SJSA1 (cell line): ENCODE measurements at places on chromosomes 16 and 17. TPM values are rescaled to one million over a fixed set of nuclear protein-coding genes. Genes with fewer than 3 reads are reported as not detected.

The HBA1 gene
- total RNA-seq, result not detected in 2 replicates

The EIF3CL gene
- total RNA-seq, result 43.3 and 49.8 TPM in 2 replicates

The HS3ST3A1 gene
- total RNA-seq, result 12.9 and 16.8 TPM in 2 replicates

The TMEM114 gene
- not detected in 2 replicates for total RNA-seq

The ZSCAN10 gene
- total RNA-seq, result not detected in 2 replicates

The MYH3 gene
- total RNA-seq, result 0.13 and 0.66 TPM in 2 replicates

The RIPOR1 gene
- total RNA-seq, result 20.1 and 24.8 TPM in 2 replicates

- H3K4me1 ChIP-seq, result no peaks in the 10 kb centered on the region
- no peaks in the 10 kb centered on the region for H3K36me3 ChIP-seq
- H3K27me3 ChIP-seq, result peaks cover 9% of the 10 kb centered on the region; the same call in 1 of the 2 replicates
- no peak for DNase-seq
- no peak overlapping the region for H3K27ac ChIP-seq
Observed at GRCh38 chr17:64017381-64017980, 3.0 kb downstream of the ICAM2 start.

GRCh38 chr16:4937782-4938682 lies 1.1 kb upstream of the PPL start:
- peaks cover 39% of the 10 kb centered on the region for H3K4me1 ChIP-seq
- H3K27me3 ChIP-seq, result peaks cover 11% of the 10 kb centered on the region; the same call in 1 of the 2 replicates
- H3K4me3 ChIP-seq, result no peak overlapping the region
- H3K27ac ChIP-seq, result no peak overlapping the region
- DNase-seq, result no peak

- H3K27ac ChIP-seq, result no peak overlapping the region
- H3K4me1 ChIP-seq, result no peaks in the 10 kb centered on the region
- H3K27me3 ChIP-seq, result no peaks in the 10 kb centered on the region
- H3K36me3 ChIP-seq, result no peaks in the 10 kb centered on the region
Observed at GRCh38 chr17:35906926-35907637, 23.5 kb downstream of the RDM1 start.

DNA sequence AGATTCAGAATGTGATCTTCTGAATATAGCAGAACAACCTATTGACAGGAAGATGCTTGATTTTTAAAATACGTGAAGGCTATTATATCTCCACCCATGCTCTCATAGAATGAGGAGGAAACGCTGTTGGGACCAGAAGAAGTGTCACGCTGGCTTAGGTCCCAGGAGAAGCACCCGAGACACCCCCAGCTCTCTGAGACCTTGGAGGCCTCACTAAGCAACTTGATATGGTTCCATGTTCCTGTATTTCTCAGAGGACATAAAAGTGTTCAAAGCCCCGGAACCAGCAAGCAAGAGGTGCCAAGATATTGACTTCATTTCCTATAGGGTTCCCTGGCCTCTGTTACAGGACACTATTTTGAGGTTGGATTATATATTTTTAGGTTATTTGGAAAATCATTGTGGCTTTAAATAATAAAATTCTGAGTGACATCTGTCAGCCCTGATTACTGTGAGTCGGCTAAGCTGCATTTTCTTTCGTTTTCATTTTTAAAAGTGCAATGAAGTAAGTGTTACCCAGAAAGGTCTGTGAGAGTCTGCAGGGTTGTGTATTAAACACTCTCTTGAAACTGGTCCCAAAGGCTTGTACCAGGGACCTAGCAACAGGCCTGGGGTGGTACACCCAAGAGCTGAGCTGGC lies 400.0 kb downstream of the SOX9 start:
- no peak overlapping the region for H3K27ac ChIP-seq
- H3K4me3 ChIP-seq, result no peak overlapping the region
- H3K36me3 ChIP-seq, result no peaks in the 10 kb centered on the region
- no peaks in the 10 kb centered on the region; the same call in 1 of the 2 replicates for H3K27me3 ChIP-seq
- no peaks in the 10 kb centered on the region for H3K4me1 ChIP-seq

DNA sequence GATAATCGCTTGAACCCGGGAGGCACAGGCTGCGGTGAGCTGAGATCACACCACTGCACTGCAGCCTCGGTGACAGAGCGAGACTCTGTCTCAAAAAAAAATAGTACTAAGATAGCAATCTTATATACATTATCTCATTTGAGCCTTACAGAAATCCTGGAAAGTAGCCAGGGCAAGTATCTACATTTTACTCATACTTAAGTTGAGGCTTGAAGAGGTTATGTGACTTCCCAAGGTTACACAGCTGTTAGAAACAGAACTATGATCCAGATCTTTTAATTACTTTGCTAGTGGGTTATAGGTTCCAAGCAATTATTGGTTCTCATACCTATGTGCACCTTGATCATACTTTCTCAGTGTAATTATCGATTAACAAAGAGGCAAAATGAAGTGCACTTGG lies 15.4 kb downstream of the C17orf78 start:
- H3K27ac ChIP-seq, result no peak overlapping the region
- DNase-seq, result no peak
- H3K36me3 ChIP-seq, result peaks cover 3% of the 10 kb centered on the region
- no peak overlapping the region for H3K4me3 ChIP-seq

DNA sequence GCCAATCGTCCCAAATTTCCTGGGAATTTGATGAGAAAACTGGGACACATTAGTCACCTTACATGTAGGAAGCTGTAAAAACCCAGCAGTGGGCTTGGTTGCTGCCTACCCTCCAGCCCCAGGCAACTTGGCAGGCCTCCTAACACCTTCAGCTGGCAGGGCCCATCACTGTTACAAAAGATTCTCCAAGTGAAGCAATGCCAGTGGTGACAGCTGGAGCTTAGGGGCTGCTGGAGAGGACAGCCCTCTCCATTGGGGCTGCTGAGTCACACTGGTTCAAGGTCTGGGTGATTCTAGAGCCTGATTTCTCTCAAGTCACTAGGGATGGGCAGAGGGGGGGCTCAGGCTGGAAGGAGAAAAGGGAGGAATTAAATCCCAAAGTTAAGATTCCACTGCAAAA lies 180.6 kb downstream of the COPRS start:
- no peak overlapping the region for H3K4me3 ChIP-seq
- H3K36me3 ChIP-seq, result no peaks in the 10 kb centered on the region
- DNase-seq, result no peak
- H3K27ac ChIP-seq, result no peak overlapping the region
- H3K27me3 ChIP-seq, result no peaks in the 10 kb centered on the region
- H3K4me1 ChIP-seq, result peaks cover 16% of the 10 kb centered on the region

DNA sequence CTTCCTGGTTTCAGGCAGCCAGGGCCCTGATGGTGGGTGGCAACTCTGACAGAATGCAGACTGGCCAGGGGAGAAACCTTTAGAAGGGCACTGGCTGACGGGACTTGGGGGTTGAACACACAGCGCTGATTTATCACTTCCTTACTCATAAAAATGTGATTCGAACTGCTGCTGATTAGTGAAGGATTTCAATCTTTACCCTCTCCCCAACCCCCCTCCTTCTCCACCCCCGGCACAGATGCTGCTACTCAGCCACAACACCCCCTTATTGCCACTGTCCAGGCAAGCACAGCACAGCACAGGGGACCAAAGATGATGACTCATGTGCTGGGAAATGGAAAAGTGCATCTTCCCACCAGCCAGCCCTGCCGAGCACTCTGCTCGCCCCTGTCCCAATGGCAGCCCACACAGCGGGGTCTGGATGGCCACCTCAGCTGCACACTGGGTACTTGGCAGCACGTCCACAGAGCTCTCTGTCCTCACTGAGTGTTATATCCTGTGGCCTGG lies 70.1 kb downstream of the SMG6 start:
- no peak overlapping the region for H3K4me3 ChIP-seq
- H3K36me3 ChIP-seq, result peaks cover 12% of the 10 kb centered on the region
- H3K4me1 ChIP-seq, result peaks cover 51% of the 10 kb centered on the region
- no peaks in the 10 kb centered on the region for H3K27me3 ChIP-seq
- peak; percentile 53 for DNase-seq

DNA sequence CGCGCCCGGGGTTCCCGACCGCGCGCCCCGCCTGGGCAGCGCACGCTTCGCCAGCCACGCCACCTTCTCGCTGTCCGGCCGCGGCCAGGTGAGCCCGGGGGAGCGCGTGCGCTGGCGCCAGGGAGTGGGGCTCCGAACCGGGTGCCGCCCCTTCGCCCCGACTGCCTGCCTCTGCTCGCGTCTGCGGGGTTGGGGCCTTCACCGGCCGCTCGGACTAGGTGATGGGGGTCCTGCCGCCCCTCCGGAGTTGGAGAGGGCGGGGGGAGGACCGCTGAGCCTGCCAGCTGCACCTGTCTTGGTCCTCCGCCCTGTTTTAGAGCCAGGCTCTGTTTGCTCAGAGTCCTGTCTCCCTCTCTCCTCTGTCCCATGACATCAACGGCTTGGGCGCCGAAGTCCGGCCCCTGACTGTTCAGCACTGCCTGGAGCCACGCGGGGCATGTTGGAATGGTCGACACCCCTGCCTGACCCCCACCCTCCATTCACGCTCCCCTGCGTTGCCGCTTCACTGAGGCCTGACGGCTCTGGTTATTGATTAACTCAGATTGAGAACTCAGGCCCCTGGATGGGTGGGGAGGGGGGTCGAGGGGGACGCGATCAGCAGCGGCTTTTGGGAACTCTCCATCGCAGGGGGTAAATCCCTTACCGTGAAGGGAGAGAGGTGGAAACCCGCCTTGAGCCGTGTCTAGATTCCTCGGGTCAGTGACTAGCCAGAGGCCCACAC lies 748 bp downstream of the SMTNL2 start:
- DNase-seq, result no peak
- H3K27ac ChIP-seq, result no peak overlapping the region
- H3K4me3 ChIP-seq, result no peak overlapping the region
- peaks cover 11% of the 10 kb centered on the region for H3K4me1 ChIP-seq
- H3K27me3 ChIP-seq, result peaks cover 49% of the 10 kb centered on the region

DNA sequence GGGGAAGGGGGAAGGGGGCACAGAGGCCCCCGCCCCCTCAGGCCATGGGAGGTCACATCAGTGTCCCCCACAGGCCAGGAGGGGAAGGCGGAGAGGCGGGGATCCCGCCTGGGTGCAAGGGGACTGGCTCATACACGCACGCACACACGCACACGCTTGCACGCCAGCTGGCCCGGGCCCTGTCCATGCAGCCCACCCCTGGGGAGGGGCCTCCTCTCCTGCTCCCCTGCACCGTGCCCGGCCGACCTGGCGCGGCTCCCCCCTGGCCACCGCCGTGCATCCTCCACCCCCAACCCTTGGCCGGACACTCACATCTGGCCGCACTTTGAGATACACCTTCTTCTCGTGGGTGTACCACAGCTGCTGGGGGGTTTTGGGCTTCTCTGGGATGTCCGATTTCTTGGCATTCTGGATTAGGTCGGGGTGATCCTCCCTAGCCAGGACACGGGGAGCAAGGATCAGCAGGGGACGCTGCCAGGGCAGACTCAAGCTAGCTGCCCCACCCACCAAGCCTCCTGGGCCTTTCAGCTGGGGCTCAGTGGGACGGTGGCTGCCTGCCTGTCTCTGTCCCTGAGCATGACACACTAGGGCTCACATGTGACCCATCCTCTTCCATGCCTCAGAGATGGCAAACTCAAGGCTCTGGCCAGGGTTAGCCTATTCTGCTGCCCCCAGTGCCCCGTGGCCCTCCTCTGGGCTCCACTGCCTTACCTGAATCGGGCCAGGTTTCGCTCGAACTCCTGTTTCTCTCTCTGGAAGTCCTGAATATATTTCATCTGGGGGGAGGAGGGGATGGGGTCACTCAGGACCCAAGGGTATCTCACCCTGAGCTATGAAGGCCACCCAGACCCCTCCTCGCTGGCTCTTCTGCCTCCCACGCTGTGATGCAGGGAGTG lies 6.7 kb downstream of the UBTF start:
- peaks cover 93% of the 10 kb centered on the region for H3K36me3 ChIP-seq
- H3K4me1 ChIP-seq, result peaks cover 23% of the 10 kb centered on the region
- H3K27ac ChIP-seq, result no peak overlapping the region
- peak; percentile 47 for DNase-seq

DNA sequence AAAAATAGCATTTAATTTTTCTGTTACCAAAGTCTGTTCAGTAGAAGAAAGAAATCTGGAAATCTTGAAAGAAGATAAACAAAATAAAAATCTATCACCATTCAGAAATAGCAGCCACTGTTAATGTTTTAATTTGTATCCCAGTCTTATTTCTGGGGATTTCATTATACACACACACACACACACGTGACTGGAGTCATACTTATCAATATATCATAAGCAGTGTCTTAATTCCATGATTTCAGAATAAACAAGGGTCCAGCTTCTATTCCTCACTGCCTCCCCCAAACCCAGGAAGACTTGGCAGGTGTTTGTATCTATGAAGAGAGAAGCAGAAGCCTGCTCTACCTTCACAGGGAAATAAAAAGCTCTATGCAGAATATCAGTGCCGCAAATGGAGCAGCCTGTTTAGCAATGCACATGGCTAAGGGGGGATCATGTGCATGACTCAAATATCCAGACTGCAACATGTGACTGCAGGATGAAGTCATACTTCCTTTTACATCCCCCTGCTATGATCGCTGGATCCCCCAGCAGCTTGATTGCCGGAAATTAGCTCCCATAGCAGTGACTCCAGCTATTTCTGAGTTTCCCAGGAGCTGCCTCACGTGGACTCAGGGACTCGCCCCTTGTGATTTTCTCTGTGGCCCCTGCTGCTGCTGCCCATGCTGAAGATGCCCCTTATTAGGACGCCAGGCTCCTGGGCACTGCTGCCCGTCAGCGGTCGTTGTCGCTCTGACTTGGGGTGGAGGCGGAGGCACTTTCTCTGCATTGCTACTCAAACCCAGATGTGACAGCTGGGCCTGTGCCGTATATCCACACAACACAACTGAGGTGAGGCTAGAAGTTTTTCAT lies 341.0 kb downstream of the CPPED1 start:
- no peak overlapping the region for H3K27ac ChIP-seq
- no peak for DNase-seq
- no peak overlapping the region for H3K4me3 ChIP-seq
- no peaks in the 10 kb centered on the region for H3K4me1 ChIP-seq

DNA sequence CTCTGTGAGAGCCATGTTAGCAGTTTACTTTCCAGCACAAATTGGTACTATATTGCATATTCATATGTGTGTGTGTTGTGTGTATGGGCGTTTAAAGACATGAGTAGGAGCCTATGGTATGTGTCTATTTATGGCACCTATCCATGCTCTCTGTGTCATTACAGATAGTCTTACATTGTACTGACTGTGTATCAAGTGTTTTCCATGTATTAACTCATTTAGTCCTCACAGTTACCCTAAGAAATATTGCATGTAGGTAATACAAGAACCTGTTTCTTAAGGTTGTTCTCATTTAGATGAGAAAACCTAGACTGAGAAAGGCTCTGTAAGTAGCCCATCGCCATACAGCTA lies 1.6 kb downstream of the ALG1 start:
- peaks cover 35% of the 10 kb centered on the region for H3K36me3 ChIP-seq
- no peak for DNase-seq
- H3K27ac ChIP-seq, result no peak overlapping the region
- no peaks in the 10 kb centered on the region for H3K27me3 ChIP-seq
- peaks cover 15% of the 10 kb centered on the region for H3K4me1 ChIP-seq
